ENCODE measurements at places on chromosomes 16 and 17.
A peak's percentile ranks its signal among the peaks of the same experiment; 100 is the strongest.

GRCh38 chr17:21538615-21539014 lies 153.7 kb upstream of the KCNJ18 start:
- DNase-seq, result no peak

DNA sequence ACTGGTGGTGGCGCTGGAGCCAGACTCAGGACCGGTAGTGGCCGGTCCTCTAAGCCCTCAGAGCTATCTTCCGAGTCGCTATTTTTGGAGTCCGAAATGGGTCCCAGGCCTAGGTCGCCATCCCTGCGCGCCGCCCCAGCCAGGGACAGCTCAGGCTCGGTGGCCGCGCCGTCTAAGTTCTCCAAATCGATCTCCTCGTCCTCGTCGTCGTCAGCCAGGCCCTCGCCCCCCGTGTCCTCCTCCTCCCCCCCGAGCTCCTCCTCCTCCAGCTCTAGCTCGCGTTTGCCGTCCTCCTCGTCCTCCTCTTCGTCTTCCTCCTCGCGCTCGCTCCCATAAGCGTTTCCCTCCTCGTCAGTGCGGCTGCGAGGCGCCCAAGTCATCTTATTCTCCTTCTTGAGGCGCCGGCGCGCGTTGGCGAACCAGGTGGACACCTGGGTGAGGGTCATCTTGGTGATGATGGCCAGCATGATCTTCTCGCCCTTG lies 1.6 kb downstream of the IRX3 start:
- DNase-seq, result peak; percentile 25

- no peak for DNase-seq
Measured at GRCh38 chr16:58767581-58767980, 33.5 kb upstream of the GOT2 start.

- DNase-seq, result peak; percentile 5
Measured at GRCh38 chr17:56979091-56979480, 1.2 kb downstream of the SCPEP1 start.

- DNase-seq, result no peak
Measured at GRCh38 chr17:13135506-13135905, 117.7 kb upstream of the ELAC2 start.

- no peak for DNase-seq
Measured at GRCh38 chr16:46954562-46954961, 18.9 kb downstream of the DNAJA2 start.

DNA sequence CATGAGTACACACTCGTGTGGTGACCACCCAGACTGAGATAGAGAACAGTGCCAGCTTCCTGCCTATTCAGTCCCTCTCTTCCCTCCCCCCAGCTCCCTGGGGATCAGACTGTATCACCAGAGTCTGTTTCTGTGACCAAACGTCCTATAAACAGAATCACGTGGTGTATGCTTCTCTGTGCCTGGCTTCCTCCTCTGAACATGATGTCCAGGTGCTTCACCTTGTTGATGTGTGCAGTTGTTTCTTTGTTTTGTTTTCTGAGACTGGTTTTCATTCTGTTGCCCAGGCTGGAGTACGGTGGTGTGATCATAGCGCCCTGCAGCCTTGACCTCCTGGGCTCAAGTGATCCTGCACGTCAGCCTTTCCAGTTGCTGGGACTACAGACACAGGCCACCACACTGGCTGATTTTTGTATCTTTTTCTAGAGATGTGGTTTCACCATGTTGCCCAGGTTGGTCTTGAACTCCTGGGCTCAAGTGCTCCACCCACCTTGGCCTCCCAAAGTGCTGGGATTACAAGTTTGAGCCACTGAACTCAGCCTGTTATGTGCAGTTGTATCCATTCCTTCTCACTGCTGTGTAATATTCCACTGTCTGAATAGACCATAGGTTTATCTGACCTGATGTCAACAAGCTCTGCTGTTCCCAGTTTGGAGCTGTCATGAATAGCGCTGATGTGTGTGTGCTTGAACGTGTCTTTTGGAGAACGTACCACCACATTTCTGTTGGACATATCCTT lies 28.9 kb upstream of the PRM1 start:
- DNase-seq, result no peak

DNA sequence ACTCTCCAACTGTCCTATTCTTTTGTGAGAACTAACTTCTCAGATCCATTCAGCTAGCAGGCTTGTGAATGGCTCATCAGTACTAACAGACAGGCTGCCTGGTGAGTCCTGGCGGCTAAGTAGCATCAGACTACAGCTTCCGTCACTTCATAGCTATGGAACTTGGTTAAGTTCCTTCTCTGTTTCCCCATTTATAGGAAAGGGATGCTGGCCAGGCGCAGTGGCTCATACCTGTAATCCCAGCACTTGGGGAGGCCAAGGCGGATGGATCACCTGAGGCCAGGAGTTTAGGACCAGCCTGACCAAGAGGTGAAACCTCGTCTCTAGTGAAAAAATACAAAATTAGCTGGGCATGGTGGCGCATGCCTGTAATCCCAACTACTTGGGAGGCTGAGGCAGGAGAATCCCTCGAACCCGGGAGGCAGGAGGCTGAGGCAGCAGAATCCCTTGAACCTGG lies 49.9 kb upstream of the TANGO6 start:
- DNase-seq, result no peak

- DNase-seq, result no peak
Measured at GRCh38 chr16:54164789-54165173, 121.8 kb downstream of the IRX3 start.

- peak; percentile 79 for DNase-seq
Measured at GRCh38 chr16:67594956-67595355, 32.6 kb downstream of the CTCF start.

GRCh38 chr17:8435245-8436168 lies at the start of gene NDEL1:
Gene NDEL1 (plus strand): TSS chr17:8435884. CDS start chr17:8444272, 8,388 bp downstream.
- peak; percentile 97 for DNase-seq

- no peak for DNase-seq
Measured at GRCh38 chr17:82831818-82832200, 8.0 kb downstream of the ZNF750 start.

GRCh38 chr17:34784526-34784925 lies 176.7 kb downstream of the CCT6B start:
- DNase-seq, result no peak

DNA sequence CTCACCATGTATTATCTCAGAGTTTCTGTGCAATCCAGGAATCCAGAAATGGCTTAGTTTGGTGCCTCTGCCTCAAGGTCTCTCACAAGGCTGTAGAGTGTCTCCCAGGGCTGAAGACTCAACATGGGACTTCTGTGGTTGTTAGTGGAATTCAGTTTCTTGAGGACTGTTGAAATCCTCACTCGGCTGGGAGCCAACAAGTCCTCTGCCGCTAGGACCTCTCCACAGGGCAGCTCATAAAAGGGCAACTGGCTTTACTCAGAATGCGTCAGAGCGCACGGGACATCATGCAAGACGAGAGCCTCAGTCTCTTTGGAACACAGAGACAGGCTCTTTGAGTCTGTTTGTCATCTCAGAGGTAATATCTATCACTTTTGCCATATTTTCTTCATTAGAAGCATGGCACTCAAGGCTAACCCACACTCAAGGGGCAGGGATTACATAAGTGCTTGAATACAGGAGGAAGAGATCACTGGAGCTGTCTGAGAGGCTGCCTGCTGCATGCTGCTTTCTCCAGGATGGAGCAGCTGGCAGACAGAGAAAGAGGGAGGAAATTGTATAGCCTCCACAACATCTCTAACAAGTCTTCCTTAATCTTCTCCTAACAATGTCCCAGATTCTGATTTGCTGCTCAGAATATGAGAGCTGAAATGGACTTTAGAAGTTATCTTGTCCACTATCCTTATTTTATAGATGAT lies 97.5 kb upstream of the ASIC2 start:
- no peak for DNase-seq

DNA sequence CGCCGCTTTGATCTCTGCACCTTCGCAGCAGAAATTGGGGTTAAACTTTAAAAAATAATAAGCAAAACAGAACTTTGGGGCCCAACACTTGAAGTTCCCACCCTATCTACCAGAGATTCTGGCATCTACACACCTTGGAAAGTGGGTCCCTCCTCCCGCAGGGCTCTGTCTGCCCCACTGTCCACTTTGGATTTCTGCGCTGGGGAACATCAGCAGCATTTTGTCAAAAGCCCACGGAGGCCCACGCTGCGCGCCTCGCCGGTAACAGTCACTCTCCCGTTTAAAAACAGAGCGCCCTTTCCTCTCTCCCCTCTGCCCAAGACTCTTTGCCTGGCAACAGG lies 725 bp upstream of the WNT9B start:
- no peak for DNase-seq

GRCh38 chr16:53864819-53865493 lies 161.0 kb downstream of the FTO start:
- peak; percentile 14 for DNase-seq

DNA sequence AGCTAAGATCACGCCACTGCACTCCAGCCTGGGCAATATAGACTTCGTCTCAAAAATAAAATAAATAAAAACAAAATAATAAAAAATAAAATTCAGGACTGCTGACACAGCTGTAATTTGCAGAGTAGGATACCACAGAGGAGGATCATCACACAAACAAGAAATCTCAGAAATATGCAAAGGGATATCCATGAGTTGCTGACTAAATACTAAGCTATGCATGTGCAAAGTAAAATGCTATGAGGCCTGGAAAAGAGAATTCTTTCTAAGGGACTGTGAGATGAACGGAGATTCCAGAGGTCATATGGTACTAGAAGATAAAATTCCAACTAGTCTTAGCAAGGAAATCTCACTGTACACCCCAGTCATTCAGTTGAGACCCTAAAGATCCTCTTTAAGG lies 74.8 kb downstream of the SLC39A11 start:
- DNase-seq, result peak; percentile 39

GRCh38 chr17:66930933-66931332 lies 33.6 kb upstream of the CACNG4 start:
- no peak for DNase-seq

DNA sequence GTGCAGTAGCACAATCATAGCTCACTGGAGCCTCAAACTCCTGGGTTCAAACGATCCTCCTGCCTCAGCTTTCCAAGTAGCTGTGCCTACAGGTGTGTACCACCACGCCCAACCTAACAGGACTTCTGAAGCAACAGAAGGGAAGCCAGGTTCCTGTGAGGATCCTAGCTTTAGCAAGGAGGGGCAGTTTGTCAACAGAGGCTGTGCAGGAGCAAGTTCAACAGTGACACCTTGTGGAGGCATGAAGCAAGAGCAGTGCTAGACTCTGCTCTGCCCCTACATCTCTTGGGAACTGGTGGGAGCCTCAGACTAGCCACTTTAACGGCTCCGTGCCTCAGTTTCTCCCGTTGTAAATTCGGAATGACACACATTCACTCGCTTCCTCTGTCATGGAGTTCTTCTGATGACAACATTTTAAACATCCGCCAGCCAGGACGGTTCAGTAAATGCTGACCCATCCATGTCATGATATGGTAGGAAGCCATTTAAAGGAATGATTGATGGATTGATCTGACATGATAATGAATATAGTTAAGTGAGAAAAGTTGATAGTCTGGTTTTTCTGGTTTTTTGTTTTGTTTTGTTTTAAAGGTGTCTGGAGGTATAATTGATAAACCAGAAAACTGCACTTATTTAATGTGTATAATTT lies 218.7 kb downstream of the MRTFB start:
- no peak for DNase-seq

DNA sequence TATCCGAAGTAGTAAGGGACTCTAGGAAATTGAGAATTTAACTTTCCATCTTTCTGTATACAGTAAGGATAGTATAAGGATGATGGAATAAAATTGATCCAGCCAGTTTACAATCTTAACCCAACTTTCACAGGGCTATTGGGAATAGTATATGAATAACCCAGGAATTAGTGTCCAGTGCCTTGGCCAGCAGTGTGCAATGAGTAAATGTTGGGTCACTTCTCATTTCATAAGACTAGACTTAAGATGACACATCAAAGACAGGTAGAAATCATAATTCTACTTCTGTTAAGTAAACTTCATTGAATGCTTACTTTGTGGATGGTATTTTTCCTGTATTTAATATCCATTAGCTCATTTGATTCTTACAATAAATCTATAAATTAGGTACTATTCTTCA lies 949.6 kb upstream of the GOT2 start:
- DNase-seq, result no peak

GRCh38 chr16:28910086-28911031 lies 14.7 kb downstream of the RABEP2 start:
- DNase-seq, result no peak

DNA sequence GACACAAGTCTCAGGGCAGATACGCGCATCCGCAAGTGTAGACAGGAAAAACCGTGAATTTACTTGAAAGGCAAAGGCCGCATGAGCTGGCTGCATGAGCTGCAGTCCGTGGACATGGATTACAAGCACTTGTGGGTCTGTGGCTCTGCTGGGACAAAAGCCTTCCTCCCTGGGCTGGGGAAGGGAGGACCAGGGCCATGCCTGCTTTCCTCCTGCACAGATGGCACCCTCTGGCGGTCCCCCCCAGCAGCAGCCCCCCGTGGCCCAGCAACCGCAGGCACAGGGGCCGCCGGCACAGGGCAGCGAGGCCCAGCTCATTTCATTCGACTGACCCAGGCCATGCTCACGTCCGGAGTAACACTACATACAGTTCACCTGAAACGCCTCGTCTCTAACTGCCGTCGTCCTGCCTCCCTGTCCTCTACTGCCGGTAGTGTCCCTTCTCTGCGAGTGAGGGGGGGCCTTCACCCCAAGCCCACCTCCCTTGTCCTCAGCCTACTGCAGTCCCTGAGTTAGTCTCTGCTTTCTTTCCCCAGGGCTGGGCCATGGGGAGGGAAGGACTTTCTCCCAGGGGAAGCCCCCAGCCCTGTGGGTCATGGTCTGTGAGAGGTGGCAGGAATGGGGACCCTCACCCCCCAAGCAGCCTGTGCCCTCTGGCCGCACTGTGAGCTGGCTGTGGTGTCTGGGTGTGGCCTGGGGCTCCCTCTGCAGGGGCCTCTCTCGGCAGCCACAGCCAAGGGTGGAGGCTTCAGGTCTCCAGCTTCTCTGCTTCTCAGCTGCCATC lies 1.7 kb upstream of the MRPL12 start:
- DNase-seq, result no peak

- no peak for DNase-seq
Measured at GRCh38 chr17:8862213-8863056, 5.0 kb downstream of the PIK3R6 start.

DNA sequence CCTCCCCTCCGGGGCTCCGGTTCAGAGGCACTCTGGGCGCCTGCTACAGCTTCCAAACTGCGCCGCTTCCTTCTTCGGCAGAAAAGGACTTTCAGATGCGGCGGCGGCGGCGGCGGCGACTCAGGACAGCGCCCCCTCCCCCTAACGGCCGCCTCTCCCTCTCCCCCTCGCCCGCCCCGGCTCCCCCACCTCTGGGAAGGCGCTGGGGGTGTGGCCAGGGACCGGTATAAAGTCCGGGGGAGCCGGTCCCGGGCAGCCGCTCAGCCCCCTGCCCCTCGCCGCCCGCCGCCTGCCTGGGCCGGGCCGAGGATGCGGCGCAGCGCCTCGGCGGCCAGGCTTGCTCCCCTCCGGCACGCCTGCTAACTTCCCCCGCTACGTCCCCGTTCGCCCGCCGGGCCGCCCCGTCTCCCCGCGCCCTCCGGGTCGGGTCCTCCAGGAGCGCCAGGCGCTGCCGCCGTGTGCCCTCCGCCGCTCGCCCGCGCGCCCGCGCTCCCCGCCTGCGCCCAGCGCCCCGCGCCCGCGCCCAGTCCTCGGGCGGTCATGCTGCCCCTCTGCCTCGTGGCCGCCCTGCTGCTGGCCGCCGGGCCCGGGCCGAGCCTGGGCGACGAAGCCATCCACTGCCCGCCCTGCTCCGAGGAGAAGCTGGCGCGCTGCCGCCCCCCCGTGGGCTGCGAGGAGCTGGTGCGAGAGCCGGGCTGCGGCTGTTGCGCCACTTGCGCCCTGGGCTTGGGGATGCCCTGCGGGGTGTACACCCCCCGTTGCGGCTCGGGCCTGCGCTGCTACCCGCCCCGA lies at the start of gene IGFBP4:
Gene IGFBP4, plus strand, starts transcription at position 255 of the 792 bp plus-strand sequence. Its CDS starts 286 bp downstream, at position 541.
- DNase-seq, result peak; percentile 74

- DNase-seq, result no peak
Measured at GRCh38 chr17:6142701-6143100, 72.5 kb downstream of the WSCD1 start.

- no peak for DNase-seq
Measured at GRCh38 chr16:53453928-53454327, 19.7 kb downstream of the RBL2 start.

All from fibroblast of the aortic adventitia (primary cell).